WTC11 (cell line): ENCODE measurements at places on chromosomes 3 and 15. TPM values are rescaled to one million over a fixed set of nuclear protein-coding genes. Genes with fewer than 3 reads are reported as not detected.

DNA sequence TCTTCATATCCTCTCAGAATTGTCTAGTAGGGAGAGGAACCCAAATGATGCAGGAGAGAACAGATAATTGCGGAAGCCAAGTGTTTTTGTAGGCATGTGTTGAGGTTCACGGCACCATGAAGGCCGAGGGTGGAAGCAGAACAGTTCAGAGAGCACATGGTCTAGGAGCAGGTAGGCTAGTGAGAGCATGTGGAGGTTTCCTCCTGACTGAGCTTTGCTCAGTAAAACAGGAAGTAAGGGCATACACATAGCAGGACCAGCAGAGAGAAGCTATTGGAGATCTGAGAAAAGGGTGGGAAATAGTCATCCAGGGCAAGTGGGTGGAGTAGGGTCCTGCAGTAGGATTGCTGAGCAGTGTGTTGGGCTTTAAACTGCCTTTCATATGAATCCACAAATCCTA is 491.1 kb downstream of the FHIT start:
- H3K36me3 ChIP-seq, result peaks cover 16% of the 10 kb centered on the region
- H3K27ac ChIP-seq, result no peak overlapping the region
- no peak overlapping the region for H3K4me3 ChIP-seq
- no peak for DNase-seq

DNA sequence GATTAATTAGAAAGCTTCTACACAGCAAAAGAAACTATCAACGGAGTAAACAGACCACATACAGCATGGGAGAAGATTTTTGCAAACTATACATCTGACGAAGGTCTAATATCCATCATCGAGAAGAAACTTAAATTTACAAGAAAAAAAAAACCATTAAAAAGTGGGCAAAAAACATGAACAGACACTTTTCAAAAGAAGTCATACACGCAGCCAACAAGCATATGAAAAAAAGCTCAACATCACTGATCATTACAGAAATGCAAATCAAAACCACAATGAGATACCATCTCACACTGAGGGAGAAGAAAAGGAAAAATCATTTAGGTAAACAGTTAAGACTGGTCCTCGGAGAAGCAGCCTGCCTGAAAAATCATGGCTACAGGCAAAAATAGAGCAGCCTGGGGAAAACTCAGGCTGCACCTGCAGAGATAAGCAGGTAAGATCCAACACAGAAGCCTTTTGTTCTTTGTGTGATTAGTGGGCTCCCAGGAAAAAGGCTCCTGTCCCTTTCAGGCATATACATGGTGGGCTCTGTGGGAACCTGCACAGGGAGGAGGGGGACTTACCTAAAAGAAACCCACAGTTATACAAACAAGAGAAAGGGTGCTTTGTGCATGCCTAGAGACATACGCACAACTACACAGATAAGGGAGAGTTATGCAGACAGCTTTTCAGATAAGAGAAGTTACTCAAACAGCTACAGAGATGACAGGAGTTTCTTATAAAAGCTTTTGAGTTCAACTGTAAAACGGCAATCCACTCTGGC is 49.3 kb downstream of the C3orf70 start:
- H3K27me3 ChIP-seq, result peaks cover 3% of the 10 kb centered on the region
- no peaks in the 10 kb centered on the region for H3K4me1 ChIP-seq
- no peak overlapping the region for H3K27ac ChIP-seq
- no peak for DNase-seq
- H3K4me3 ChIP-seq, result no peak overlapping the region
- H3K36me3 ChIP-seq, result peaks cover 20% of the 10 kb centered on the region

- H3K27ac ChIP-seq, result no peak overlapping the region
- H3K4me1 ChIP-seq, result peaks cover 38% of the 10 kb centered on the region
- H3K4me3 ChIP-seq, result no peak overlapping the region
- H3K36me3 ChIP-seq, result peaks cover 4% of the 10 kb centered on the region; the same call in 1 of the 2 replicates
Measured at GRCh38 chr3:20256144-20256543, 70.1 kb upstream of the SGO1 start.

DNA sequence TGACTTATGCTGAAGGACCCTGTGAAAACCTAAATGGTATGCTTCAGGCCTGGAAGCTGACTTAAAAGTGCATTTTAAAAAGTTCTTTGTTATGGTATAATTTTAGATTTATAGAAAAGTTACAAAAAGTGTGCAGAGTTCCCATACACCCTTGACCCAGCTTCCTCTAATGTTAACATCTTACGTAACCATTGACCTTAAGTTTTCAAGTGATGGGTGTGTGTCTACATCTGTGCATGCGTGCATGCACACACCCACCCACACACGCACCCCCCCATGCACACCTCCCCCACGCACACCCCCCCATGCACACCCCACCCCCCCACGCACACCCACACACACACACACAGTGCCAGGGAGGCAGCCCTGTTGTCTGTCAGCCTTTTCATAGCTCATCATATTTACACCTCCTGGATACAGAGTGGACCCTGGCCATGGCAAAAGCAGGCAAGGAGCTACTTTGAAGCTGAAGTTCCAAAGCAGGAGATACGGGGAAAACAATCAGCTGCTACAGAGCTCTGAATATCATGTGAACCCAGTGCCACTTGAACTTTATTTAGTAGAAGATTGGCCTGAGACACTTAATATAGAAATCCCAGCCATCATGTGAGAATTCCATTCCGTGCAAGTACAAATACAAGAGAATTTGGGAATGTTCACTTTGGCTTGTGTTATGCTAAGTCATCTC is 30.0 kb upstream of the TRAK1 start:
- no peak for DNase-seq
- no peak overlapping the region for H3K4me3 ChIP-seq
- peaks cover 63% of the 10 kb centered on the region for H3K4me1 ChIP-seq
- H3K27me3 ChIP-seq, result no peaks in the 10 kb centered on the region

TERC gene
- total RNA-seq, result 34.3 to 57.1 TPM (median 48.5 TPM) in 3 replicates

ZBTB47 gene
- total RNA-seq, result 5.2 to 5.9 TPM (median 5.6 TPM) in 3 replicates

NUP210 gene
- total RNA-seq, result 59.2 to 69.9 TPM (median 69.8 TPM) in 3 replicates

ALDH1A3 gene
- 9.9 to 14.0 TPM (median 10.7 TPM) in 3 replicates for total RNA-seq

DNA sequence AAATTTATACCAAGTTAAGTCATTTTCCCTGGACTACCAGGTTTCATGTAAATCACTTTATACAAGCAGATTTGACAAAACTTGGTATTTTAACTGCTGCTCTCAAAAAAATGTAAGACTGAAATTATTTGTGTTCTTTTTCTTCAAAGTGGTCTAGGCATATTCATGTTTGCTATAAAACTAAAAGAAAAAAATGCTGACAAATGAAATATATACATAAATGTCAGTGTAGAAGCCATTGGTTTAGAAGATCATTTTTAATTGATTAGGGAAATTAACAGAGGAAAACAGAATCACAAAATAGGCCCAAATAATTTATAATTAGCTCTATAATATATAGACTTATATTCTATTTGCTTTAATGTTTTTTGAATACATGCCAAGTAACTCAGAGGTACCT is 523.2 kb downstream of the RBMS3 start:
- H3K27ac ChIP-seq, result no peak overlapping the region
- peaks cover 15% of the 10 kb centered on the region for H3K4me1 ChIP-seq
- H3K4me3 ChIP-seq, result no peak overlapping the region
- no peaks in the 10 kb centered on the region for H3K36me3 ChIP-seq
- DNase-seq, result no peak

CKMT1B gene
- 35.4 to 41.5 TPM (median 37.3 TPM) in 3 replicates for total RNA-seq

INKA1 gene
- 1.4 to 2.0 TPM (median 1.5 TPM) in 3 replicates for total RNA-seq

GRCh38 chr15:99249270-99249841 is at the start of gene TTC23:
Gene TTC23 (minus strand): TSS chr15:99249581. CDS start chr15:99228712, 20,869 bp downstream.
- H3K27ac ChIP-seq, result peak within 1 kb of the TSS; percentile 97; the same call in 1 of the 2 replicates
- peaks cover 25% of the 10 kb centered on the region for H3K4me1 ChIP-seq
- no peak within 1 kb of the TSS for H3K4me3 ChIP-seq
- DNase-seq, result no peak

DNA sequence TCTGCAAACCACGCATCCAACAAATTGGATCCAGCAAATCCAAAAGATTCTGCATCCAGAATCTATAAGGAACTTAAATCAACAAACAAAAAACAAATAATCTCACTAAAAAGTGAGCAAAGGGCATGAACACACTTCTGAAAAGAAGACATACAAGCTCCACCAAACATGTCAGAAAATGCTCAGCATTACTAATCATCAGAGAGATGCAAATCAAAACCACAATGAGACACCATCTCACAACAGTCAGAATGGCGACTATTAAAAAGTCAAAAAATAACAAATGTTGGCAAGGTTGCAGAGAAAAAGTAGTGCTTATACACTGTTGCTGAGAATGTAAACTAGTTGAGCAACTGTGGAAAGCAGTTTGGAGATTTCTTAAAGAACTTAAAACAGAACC is 21.6 kb upstream of the SLC25A36 start:
- H3K27me3 ChIP-seq, result peaks cover 39% of the 10 kb centered on the region
- H3K27ac ChIP-seq, result no peak overlapping the region
- no peaks in the 10 kb centered on the region for H3K36me3 ChIP-seq
- H3K4me3 ChIP-seq, result no peak overlapping the region
- H3K4me1 ChIP-seq, result no peaks in the 10 kb centered on the region

DNA sequence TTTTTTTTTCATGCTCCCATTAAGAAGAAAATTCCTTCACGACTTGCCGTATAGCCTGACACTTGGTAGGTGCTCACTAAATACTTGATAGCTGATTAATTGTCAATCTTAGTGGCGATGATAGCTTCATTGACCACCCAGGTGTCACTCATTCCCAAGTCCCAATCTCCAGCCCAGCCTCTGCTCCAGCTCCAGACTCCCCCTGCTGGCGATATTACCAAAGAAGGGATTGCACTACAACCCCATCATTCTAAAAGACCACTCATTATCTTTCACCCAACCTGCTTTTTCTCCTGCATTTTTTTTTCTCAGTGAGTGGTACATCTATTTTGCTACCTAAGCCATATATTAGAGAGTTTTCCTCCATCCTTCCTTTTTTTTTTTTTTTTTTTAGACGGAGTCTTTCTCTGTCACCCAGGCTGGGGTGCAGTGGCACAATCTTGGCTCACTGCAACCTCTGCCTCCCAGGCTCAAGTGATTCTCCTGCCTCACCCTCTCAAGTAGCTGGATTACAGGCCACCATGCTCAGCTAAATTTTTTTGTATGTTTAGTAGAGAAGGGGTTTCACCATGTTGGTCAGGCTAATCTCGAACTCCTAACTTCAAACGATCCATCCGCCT is 19.5 kb upstream of the COMMD2 start:
- no peaks in the 10 kb centered on the region for H3K36me3 ChIP-seq
- DNase-seq, result peak; percentile 74
- H3K27ac ChIP-seq, result no peak overlapping the region
- peaks cover 12% of the 10 kb centered on the region for H3K4me1 ChIP-seq
- no peak overlapping the region for H3K4me3 ChIP-seq

GRCh38 chr15:80892414-80892813 is 97.2 kb downstream of the MESD start:
- DNase-seq, result no peak
- H3K27ac ChIP-seq, result no peak overlapping the region
- no peak overlapping the region for H3K4me3 ChIP-seq
- peaks cover 16% of the 10 kb centered on the region for H3K4me1 ChIP-seq
- peaks cover 17% of the 10 kb centered on the region for H3K36me3 ChIP-seq

GRCh38 chr3:177147790-177148189 is 49.5 kb downstream of the TBL1XR1 start:
- H3K36me3 ChIP-seq, result no peaks in the 10 kb centered on the region
- H3K27me3 ChIP-seq, result no peaks in the 10 kb centered on the region
- no peak for DNase-seq
- no peak overlapping the region for H3K4me3 ChIP-seq
- H3K27ac ChIP-seq, result peak overlapping the region; percentile 50
- peaks cover 76% of the 10 kb centered on the region for H3K4me1 ChIP-seq

DNA sequence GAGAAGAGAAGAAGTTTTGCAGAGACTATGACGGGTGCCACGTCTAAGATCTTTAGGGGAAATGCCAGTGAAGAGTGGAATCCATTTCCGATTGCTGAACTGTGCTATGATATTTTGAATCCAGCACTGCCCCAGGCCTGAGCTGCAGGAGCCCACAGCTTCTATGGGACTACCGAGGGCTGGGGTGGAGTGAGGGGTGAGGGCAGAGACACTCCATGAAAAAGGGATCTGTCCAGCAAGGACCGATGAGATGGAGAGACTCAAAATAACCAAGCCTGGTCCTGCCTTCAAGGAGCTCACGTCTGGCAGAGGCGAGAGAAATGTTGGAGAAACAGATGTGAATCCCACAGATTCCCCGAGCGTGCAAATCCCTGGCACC is 79.8 kb upstream of the MEF2A start:
- DNase-seq, result no peak
- H3K4me1 ChIP-seq, result peaks cover 32% of the 10 kb centered on the region
- no peak overlapping the region for H3K27ac ChIP-seq
- H3K4me3 ChIP-seq, result peak overlapping the region; percentile 67
- peaks cover 8% of the 10 kb centered on the region for H3K27me3 ChIP-seq

RASSF1 gene
- total RNA-seq, result 13.2 to 14.5 TPM (median 14.5 TPM) in 3 replicates

GRCh38 chr15:23503576-23503975 is 56.5 kb upstream of the GOLGA6L2 start:
- H3K27me3 ChIP-seq, result peaks cover 68% of the 10 kb centered on the region
- no peak overlapping the region for H3K4me3 ChIP-seq
- DNase-seq, result no peak

CSPG5 gene
- total RNA-seq, result 3.3 to 4.4 TPM (median 3.7 TPM) in 3 replicates

DNA sequence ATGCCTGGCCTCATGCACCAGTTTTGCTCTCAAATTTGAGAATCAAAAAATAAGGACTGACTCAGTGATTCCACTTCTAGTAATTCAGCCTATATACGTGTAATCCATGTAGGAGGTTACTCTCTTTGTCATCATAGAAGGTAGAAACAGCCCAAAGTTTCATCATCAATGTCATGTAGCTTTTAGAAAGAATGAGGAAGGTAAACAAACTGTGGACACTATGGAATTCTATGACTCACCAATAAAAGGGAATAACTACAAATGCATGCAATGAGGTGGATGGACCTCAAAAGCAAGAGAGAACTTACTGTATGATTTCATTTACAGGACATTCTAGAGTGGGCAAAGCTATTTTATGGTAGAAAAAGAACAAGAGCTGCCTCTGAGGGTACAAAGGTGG is 93.2 kb upstream of the LRIG1 start:
- H3K27me3 ChIP-seq, result no peaks in the 10 kb centered on the region; the same call in 1 of the 2 replicates
- H3K36me3 ChIP-seq, result no peaks in the 10 kb centered on the region
- no peak for DNase-seq
- peaks cover 42% of the 10 kb centered on the region for H3K4me1 ChIP-seq

GRCh38 chr3:40008796-40009195 is 199.4 kb downstream of the MYRIP start:
- no peaks in the 10 kb centered on the region for H3K36me3 ChIP-seq
- no peak overlapping the region for H3K4me3 ChIP-seq
- H3K27me3 ChIP-seq, result no peaks in the 10 kb centered on the region
- no peak overlapping the region for H3K27ac ChIP-seq

DNA sequence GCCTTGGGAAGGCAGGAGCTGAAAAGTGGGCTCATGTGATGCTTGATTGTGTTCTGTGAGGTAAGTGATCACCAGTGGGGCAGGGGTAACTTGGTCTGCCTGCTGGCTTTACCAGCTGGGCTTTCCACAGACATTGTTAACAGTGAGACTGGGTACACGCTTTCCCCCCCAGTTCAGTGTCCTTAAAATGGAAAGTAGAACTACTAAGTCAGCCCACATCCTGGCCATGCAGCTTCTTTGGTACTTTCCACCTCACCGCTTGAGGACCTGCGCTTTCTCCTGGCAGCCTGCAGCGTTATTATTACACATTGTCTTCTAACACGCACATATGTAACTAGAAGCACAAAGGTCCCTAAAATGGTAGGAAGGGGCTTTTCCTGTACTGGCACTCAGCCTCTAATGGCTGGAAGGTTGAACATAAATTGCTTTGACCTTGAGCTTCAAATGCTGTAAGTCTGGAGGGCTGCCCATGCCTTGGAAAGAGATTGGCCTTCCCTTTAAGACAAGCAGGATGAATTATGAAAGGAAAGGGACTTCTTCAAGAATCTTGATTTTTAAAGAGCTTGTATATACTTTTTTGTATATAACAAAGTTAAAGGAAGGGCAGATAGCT is 216.1 kb upstream of the ROPN1 start:
- no peak overlapping the region for H3K4me3 ChIP-seq
- H3K4me1 ChIP-seq, result peaks cover 13% of the 10 kb centered on the region
- H3K27ac ChIP-seq, result no peak overlapping the region
- no peak for DNase-seq
- H3K27me3 ChIP-seq, result no peaks in the 10 kb centered on the region

ILDR1 gene
- 2.3 to 3.4 TPM (median 2.8 TPM) in 3 replicates for total RNA-seq
